ENCODE measurements at places on chromosomes 6 and 20.

DNA sequence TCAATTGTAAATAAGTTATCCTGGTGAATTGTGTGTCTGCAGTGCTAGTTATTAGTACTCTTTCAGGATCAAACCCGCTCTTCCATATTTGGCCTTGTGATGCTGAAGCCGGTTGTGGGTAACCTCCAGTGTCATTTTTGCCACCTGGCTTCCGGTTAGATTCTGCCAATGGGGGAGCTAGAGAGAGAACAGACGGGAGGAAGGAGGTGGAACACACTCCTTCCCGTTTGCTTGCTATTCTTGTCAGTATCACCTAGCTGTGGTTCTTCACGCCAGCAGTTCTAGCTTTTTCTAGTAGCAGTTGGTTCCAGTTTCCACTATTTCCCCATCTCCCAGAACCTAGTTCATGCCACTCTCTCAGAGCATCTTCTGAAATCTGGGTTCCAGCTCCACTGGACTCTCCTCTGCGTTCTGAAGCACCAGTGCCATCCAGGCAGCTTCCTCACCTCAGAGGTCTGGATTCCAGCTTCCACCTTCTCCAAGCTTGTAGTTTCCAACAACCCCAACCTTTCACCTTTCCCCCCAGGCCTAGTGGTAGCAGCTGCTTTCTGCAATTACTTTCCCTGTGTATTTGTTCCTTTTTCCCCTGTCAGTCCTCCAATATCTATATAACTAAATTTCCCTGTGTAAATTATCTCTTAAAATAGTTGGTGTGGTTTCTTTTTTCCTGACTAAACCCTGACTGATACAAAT lies 46.9 kb upstream of the LOC128125822 start:
- DNase-seq: no peak

DNA sequence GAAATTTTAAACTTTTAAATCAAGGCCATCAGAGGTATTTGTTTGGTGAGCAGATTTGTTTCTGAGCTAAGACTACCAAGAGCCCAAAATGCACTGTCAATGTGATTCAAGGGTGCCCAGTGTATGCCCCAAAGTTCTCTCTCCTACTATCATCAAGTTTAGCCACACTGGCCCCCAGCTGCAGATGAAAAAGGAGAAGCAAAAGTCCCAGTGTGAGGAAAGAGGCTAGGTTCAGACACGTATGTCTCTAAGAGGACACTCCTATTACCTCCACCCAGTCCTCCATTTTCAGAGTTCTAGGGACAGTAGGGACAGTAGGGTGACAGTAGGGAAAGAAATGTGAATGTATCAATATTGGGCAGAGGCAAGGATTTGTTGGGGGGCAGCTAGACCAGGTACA lies 230.8 kb downstream of the CD83 start:
- DNase-seq: no peak

GRCh38 chr6:129859524-129859923 lies 1.6 kb downstream of the TMEM244 start:
- DNase-seq: no peak

DNA sequence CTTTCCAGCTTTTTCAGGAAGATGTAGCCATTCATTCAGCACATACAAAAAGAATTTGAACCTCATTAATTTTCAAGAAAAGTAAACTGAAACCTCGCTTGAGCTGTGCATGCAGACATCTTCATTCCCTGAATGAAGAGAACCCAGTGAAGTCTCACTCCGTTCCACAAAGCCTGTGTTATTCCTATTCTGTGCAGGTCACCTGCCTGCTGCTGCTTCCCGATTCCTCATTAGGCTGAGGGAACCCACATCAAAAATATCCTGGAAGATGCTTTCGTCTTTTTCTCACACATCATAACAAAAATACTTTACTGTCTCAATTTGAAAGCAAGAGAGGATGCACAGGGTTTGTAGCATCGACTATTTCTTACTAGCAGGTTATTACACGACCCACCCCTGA lies 40.1 kb downstream of the TRMT6 start:
- DNase-seq: no peak

- DNase-seq: no peak
These were observed 45.6 kb downstream of the FOXO3 start for GRCh38 chr6:108606250-108606690.

- no peak for DNase-seq
These were observed 94.5 kb upstream of the FOXP4 start for GRCh38 chr6:41451515-41452163.

GRCh38 chr6:127641905-127642304 lies 64.9 kb downstream of the C6orf58 start:
- no peak for DNase-seq

DNA sequence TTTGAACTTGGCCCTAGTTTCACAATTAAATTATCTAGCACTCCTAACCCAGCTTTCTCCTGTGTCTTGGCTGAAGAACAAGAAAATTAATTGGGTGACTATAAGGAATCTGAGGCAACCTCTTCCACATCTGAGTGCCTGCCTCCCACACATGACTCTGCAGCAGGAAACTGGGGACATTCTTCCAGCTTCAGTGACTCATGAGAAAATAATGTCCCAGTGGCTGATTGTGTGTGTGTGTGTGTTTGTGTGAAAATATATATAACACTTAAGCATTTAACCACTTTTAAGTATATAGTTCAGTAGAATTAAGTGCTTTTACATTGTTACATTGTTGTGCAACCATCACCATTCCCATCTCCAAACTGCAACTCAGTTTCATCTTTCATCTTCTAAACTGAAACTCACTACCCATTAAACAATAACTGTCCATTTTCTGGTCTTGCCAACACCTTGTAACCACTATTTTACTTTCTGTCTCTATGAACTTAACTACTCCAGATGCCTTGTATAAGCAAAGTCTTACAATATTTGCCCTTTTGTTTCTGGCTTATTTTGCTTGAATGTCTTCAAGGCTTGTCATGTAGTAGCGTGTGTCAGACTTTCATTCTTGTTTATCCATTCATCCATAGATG lies 8.7 kb downstream of the TRIM38 start:
- DNase-seq: no peak

DNA sequence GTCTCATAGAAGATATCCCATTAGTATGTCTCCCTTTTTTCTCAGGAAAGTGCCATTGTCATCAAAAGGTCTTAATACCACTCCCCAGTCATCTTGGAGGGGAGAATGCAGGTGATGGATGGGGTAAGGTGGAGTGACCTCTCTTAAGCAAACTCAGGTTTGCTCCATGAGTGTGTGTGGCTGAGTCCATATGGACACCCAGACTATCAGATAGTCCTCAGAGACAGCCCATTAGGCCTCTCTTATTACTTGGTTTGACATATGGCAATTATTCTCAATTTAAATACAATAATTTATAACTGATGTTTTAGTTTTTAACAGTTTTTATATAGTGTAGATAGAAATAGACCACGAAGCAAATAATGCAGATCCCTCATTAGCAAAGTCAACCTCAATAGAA lies 23.2 kb downstream of the LAMA4 start:
- DNase-seq: no peak

DNA sequence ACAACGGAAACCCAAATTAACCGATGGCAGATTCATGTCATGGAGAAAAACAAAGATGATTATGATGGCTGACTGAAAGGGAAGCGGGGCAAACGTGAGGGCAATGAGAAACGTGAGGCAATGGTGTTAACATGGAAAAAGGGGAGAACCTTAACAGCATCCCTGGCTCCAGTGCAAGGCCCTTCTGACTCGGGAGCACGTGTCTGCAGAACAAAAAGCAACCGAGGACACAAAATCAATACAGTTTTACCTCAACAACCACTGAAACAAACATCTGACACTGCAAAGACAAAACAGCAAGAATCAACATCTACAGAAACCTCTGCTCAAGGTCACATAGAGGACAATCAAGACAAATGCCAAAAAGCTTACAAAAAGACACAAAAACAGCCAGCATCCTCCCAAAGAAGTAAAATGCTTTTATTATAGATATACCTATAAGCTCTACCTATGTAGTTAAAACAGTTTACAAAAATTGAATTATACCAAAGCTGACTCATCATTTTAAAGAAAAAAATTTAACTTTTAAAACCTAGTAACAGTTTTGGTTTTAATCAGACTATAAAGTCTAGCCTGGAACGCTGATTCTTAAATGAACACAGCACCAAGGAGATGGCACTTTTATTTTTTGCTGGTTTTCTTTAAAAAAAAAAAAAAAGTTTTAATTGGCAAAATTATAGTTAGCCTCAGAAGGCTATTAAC lies 43.1 kb downstream of the SMLR1 start:
- no peak for DNase-seq

- DNase-seq: no peak
These were observed 6.5 kb upstream of the TMEM242 start for GRCh38 chr6:157329829-157330228.

- no peak for DNase-seq
These were observed 57.6 kb upstream of the EEF1E1 start for GRCh38 chr6:8159966-8160365.

- DNase-seq: no peak
These were observed 57.5 kb downstream of the CCDC170 start for GRCh38 chr6:151551223-151551857.

DNA sequence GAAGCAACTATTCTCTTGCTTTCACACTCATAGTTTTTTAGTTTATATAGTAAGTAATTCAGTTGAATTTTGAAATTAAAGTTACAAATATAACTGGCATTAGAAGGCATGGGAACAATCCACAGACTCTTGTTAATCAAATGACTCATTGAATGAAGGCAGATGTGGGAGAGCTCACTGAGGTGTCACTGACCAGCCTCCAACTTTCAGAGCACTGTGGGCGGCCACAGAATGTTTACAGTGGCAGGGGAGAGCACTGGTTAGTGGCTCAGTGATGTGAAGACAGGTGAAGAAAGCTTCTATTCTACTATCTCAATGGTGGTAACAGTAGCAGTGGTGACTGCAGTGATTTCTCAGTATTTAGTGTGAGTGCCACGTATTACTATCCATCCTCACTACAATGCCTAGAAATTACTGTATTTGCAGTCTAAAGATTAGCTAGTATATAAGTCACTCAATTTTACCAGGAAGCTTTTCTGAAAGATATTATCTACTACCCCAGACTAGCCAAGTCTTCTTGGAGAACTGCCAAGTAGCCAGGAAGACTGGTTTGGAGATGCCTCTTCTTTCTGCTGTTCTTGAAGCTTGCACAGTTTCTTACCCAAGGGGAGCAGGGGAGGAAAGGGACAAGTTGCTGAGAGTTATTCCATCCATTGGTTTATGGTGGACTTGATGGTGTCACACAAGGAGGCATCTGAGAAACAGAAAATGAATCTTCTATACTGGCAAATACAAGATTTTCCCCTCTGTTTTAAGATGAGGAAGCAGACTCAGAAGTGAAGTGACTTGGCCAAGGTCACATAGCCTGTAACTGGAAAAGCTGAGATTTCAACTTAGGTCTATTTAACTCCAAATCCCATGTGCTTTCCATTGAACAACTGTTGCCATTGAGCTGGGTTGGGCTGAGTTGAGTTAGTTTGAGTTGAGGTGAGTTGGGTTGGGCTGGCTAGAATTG lies 231.2 kb downstream of the ANKRD60 start:
- no peak for DNase-seq

DNA sequence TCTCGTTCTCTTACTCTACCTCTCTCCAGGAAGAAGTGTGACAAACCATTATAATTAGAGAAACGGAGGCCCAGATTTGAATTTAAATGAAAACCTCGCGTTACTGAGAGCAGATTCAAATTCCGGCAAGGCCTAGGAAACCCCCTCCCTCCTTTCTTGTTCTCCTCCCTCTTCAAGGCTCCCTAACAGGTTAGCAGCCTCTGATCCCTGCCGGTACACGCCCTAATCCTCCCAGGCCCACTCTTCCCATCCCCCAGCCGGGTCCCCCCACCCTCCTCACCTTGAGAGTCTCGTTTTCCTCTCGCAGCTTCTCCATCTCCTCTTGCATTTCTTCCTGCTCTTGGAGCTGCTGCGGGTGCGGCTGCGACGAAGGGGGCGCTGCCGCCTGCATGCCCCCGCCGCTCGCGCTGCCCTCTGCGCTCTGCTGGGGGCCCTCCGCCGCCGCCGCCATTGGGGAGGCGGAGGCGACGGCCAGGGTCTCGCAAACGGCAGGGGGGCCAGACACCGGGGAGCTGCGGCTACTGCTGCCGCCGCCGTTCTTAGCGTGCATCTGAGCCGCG lies 3.8 kb downstream of the MTCL3 start:
- no peak for DNase-seq

DNA sequence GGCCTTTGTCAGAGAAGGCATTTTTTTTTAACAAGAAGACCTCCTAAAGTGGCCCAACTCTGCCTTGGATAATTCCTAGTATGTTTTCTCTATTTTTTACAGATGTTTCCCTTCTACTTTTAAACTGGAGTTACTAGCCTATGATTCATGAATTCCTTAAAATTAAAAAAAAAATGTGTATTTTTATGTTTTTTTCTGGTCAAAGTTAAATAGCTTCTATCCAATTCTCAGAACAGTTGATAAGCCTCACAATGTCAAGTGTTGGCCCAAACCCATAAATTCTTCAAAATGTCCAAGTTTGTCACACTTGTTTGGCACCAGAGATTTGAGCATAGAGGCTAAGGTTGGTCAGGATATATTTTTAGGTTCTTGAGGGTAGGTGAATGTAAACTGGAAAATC lies 64.0 kb downstream of the JAG1 start:
- no peak for DNase-seq

DNA sequence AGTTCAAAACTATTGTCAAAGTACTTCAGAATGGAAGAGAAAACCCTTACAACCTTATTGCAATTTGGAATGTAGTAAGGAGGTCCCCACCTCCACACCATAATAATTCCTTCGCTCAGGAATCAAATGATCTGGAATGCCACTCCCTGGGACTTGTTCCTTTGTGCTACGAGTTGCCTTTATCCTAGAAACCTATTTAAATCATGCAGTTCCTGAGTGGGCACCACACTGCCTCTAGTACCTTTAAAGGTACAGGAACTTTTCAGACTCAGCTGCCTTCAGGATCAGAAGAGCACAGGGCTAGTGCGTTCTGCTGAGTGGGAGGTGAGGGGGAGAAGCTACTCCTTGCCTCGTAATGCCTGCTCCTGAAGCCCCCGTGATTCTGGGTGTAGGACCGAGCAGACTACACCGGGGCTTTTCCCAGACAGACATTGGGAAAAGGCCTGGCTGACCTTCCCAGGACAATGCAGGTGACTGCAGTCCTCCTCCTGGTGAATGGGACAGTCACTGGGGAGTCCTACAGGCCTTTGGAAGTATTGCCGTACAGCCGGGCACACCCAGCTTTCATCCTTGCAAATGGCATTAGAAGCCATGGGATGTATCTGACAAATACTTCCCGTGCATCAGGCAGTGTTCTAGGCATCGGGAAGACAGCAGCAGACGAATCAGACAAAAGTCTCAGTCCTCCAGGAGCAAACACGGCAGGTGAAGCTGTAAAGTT lies 11.8 kb upstream of the TUBB2B start:
- no peak for DNase-seq

- no peak for DNase-seq
These were observed 9.9 kb upstream of the CDK5RAP1 start for GRCh38 chr20:33411242-33411641.

All from activated CD8-positive, alpha-beta memory T cell treated with anti-CD3 and anti-CD28 coated beads for 4 hours (primary cell).